ENCODE measurements at places on chromosomes 5 and 9.

DNA sequence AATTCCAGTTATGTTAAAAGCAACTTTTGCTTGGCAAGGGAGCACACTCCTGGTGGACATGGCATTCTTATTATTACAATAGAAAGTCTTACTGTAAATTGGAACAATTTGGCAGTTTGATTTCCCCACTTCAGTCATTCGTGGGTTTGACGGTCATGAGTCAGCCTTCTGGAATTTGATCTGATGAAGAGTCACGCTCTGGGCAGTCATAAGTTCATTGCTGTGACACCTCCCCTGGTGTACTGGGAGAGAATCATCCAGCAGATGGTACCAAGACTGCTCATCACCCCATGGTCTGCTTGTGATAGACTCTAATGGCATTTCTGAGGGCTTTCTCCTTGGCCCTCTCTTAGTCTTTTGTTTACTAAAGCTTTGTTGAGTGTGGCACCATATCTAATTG, 53.8 kb downstream of the GLRA1 start:
- DNase-seq: no peak

- DNase-seq: no peak
Measured at GRCh38 chr9:135098400-135099105, 11.1 kb downstream of the OLFM1 start.

- DNase-seq: no peak
Measured at GRCh38 chr9:81633952-81634854, 55.1 kb downstream of the TLE1 start.

DNA sequence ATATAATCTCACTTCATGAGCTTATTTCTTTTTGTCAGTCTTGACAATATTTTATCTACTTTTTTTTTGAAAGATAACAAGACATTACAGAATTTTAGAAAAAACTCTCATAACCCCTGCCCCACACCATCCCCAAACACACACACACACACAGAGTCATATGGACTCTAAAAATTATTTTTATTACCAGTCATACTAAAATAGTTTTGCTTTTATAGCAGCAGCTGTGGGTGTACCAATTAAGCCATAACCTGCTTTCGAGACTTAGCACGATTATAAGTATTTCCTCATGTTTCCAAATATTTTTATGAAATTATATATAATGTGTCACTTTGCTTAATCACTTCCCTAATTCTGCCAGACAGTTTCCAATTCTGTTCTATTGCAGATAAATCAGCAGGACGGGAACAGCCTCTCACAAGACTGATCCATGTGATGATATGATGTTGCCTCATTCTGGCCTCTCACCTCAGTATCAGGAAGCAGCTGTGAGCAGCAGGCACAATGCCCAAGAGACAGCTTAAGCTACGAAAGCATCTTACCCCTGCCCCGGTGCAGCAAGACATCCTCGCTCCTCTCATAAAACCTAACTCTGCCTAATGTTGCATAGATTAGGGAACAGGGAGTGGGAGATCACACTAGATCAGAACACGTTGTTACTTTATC, 7.0 kb downstream of the PDCL start:
- no peak for DNase-seq

DNA sequence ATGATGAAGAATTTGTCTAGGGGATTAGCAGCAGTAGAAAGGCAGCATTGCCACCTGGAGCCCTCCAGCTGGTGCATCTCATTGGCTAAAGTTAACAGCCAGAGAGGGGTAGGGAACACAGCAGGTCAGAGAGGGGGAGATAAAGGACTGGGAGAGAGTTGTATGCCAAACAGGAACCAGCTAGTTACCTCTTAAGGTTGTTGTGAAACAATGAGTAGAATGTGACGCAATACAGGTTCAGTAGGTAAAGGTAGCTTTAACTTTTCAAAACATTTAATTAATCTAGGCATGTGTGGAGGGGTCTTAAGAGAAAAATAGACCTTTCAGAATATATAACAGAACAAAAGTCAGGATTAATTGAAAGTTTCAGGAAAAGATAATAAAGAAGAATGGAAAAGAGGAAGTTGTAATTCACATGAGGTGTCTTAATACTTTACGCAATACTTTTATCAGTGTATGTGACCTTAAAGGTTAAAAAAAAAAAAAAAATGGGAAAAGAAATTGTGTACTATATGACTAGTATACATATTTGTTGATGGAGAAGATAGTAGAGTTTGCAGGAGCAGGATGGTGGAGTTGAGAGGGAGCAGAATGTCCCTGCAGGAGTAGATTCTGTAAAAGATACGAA, 14.3 kb downstream of the FBXO38 start:
- no peak for DNase-seq

- DNase-seq: no peak
Measured at GRCh38 chr5:151406322-151406947, 41.0 kb upstream of the SLC36A1 start.

- no peak for DNase-seq
Measured at GRCh38 chr5:139141446-139142204, 56.5 kb downstream of the SIL1 start.

DNA sequence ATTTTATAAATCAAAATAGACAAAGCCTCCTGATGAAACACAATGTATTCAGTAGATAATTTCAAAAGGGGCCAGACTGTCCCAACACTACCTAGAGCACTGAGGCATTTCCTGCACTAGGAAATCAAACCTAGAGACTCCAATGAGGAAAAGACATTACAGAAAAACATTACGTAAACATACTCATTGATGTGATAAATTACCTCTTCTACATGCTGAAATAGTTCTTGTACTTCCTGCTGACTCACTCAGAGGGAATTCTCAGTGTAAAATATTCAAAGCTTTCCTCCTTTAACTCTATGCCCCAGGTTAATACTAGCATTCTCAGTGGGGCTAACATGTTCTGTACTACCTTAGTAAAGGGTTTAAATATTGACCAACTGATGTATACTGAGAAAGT, 178.0 kb downstream of the ESM1 start:
- DNase-seq: no peak

DNA sequence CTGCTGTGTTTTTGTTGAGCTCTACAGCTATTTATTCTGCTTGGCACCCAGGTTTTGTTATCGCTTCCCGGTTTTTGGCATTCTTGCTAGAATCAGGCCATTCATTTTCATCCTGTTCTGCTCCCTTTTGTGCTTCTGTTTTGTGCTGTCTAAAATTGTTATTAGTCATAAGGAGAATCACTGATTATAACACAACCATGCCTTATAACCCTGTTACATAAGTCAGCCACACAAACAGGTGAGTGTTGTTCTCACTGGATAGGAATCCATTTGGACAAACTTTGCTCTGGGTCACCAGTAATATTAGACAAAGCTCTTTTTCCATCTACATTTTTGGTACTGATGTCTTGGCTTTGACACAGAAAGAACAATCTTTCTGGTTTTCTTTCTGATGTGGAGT, 622.8 kb downstream of the PSAT1 start:
- no peak for DNase-seq

- DNase-seq: no peak
Measured at GRCh38 chr5:55441107-55441771, 93.5 kb downstream of the PLPP1 start.

DNA sequence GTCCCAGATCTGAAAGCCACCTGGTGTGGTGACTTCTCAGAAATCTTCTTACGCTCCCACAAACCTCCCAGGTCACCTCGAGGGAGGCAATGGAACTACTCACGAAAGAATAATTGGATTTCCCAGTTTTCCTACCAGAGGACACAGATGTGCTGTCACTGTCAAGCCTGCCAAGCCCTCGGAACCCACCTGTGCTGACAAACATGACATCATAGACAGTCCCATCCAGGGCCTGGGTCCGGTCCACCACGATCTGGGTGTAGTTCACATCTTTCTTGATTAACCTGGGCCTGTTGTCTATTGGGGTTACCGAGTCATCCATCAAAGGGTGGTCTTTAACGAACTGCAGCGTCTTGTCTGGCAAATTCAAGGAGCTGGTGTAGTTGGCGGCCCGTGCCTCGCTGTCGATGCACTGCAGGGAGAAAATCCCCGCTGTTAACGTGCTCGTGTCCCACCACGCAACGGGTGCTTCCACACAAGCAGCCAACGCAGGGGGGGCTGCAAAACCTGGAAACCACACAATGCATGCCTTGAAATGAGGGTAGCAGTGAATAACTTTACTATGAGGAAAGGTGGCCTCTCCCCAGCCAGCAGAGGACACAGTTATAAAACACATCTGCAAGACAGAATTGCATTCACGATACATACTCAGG, 69.0 kb downstream of the SECISBP2 start:
- DNase-seq: no peak

- DNase-seq: no peak
Measured at GRCh38 chr9:34291023-34291422, 38.0 kb downstream of the KIF24 start.

GRCh38 chr5:148620696-148621095, 33.6 kb downstream of the HTR4 start:
- DNase-seq: no peak

DNA sequence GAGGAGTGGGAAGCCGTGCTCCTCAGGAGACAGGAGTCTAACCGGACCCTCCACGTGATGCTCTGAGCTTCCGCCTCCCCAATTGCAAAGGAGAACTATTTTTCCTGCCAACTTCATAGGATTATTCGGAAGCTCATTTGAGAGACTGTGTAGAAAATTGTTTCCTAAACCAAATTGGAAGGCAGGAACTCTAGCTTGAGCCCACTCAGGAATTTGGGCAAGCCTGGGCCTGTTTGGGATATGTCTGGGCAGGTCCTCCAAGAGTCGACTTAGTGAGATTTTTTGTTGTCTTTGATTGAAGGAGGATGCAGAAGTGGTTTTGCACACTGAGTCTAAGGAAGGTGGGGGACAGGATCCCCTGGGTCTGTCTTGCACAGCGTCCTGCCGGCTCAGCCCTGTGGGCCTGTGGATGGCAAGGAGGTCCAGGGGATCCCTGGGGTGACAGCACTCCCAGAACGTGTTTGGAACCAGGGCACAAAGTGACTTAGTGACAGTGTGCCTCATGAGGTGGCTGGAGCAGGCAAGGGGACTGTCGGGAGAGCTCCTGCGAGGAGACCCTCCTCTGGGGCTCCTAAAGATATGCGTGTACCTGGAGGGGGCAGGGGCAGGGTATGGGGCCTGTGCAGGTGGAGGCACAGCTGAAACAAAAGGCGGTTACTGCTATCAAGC, 283.3 kb downstream of the NSG2 start:
- no peak for DNase-seq

DNA sequence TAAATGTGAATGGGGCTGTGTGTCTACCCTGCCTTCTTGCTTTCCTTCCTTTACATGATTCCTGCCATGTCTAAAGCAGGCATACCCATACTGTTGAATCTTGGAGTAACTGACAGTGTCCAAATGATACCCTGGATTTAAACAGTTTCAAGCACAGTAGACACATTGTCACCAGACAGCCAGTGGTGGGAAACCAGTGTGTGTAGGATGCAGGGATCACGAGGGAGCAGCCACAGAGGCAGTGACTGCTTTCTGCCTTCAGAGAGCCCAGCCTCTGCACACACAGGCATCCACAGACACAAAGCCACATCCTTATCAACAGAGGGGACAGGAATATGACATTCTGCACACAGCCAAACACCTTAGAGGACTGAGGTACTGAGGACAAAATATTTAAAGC, 184.2 kb upstream of the TBCA start:
- DNase-seq: no peak

GRCh38 chr5:35141739-35142138, 88.5 kb downstream of the PRLR start:
- DNase-seq: no peak

DNA sequence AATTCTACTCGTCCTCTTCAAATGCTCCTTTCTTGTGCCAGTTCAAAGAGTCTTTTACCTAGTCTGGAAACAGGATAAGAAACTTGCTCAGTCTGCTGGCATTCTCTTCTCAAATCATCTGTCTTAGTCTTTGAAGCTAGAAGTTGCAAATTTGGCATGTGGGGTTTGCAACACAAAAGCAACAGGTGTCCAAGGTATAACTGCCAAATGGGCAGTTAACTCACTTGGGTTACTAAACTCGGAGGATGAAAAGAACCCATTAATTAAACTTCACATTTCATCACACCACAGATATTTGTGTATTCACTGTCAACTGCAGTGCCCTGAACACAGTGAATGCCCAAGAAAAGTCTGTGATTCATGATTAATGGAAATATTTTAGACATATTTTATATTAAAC, 108.0 kb upstream of the TARS1 start:
- DNase-seq: no peak

DNA sequence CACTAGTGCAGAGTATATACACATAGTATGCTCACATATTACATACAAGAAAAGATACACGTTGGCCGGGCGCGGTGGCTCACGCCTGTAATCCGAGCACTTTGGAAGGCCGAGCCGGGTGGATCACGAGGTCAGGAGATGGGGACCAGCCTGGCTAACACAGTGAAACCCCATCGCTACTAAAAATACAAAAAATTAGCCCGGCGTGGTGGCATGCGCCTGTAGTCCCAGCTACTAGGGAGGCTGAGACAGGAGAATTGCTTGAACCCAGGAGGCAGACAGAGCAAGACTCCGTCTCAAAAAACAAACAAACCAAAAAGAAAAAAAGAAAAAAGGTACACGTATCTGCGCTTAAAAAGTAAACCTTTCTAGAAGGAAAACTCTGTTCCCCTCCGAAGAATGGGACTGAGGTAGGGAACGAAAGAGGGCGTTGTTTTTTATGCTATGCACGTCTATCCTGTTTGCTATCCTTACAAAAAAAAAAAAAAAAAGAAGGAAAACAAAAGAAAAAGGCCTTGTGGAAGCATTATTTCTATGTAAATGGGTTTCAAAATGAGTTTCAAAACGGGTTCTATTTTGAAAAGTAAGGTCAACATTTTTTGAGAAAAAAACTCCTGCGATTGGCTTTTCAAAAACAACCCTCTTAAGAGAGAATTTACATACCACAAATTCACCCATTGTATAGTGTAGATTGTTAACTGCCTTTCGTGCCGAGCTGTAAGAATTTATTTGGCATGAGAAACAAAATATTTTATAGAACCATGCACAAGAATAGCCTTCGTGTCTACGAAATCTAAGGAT, 1.2 kb downstream of the AK3 start:
- no peak for DNase-seq

DNA sequence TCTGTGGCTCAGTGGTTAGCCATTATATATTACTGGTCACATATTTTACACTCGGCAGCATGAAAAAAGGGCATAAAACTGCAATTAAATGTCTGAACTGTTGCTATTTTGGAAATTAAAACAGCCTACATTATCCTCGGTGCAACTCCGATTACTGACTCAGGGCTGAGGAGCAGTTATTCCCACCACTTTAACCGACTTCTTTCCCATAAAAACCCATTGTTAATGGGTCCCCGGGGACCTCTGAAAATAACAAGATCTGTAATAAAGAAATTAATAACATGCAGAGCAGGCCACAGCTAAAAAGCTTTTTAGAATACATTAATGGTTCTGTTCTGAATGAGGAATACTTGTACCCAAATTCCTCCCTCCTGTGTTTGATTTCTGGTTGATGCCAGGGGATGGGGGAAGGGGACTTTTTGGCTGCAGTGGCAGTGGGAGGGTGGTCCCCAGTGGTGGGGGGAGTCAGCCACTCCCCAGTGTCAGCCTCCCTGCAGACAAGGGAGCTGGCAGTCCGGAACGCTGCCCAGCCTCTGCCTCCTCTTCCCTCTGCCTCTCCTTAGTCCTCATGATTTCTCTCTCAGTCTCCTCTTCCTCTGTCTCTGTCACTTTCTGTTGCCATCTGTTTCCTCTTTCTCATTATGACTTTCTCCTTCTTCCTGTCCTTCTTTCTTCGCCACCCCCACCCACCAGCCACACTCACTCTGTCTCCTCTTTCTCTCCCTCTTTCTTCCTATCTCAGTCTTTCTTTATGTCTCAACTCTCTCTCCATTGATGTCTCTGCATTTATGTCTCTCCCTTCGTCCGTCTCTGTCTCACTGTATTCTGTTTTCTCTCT, 59.0 kb upstream of the ZBTB43 start:
- DNase-seq: no peak
